Left ventricle myocardium inferior (tissue), 1 donor: ENCODE measurements at places on chromosomes 7 and 10.
A peak's percentile ranks its signal among the peaks of the same experiment; 100 is the strongest.

DNA sequence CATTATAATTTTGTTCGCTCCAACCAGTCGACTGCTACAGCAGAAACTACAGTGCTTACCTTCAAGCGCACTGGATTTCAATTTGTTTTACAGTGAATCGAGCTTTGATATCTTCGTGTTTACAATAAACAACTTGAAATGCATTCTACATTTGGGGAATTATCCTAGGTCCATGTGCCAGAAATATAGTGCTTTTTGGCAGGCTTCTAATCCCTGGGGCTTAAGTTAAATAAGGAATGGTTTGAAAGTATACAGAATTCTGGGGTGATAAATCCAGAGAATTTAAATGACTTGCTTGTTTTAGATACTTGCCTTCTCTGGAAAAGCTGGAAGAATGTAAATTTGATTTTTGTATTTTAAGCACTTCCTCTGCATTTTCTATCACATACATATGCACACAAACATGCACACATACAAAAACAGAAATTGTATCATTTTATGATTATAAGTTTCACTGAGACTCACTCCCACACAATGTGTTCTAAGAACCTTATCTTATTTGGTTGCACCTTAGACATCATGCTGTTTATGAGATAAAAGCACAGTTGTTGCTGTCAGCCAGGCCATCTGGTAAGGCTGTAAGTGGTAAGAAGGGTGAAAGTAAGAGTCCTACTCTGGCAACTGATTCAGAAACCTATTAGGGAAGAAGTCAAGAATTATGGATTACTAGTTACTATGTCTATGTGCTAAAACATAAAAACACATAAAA, 347.2 kb upstream of the KCND2 start:
- no peak for DNase-seq

- DNase-seq: no peak
Observed at GRCh38 chr10:132364594-132364970, 32.4 kb upstream of the PWWP2B start.

DNA sequence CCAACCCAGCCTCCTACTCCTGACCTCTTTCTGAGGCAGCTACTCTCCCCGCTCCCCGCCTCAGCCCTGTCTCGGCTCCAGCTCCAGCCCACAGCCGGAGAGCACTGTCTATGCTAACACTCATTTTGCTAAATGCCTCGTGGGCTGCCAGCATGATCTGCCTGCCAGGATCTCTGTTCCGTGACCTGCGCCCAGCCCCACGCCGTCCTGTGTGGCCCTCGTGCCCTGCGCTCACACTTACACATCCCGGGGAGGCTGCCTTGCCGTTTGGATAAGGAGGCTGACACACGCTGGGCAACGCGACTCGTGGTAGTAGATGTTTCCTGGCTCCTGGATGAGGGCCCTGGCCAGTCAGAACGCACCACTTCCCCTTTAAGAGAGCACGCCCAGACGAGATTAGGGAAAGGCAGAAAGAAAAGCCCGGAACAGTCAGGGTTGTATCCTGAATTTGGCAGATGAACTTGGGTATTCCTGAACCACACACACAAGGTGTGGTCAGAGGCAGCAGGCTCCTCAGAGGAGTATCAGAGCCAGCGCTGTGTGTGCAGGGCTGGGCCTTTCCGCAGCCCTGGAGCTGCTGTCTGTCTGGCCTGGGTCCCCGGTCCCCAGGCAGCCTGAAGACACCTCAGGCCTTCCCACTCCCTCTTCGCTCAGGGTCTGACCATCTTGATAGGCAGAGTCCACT, 97.7 kb upstream of the EFCAB10 start:
- peak; percentile 74 for DNase-seq

DNA sequence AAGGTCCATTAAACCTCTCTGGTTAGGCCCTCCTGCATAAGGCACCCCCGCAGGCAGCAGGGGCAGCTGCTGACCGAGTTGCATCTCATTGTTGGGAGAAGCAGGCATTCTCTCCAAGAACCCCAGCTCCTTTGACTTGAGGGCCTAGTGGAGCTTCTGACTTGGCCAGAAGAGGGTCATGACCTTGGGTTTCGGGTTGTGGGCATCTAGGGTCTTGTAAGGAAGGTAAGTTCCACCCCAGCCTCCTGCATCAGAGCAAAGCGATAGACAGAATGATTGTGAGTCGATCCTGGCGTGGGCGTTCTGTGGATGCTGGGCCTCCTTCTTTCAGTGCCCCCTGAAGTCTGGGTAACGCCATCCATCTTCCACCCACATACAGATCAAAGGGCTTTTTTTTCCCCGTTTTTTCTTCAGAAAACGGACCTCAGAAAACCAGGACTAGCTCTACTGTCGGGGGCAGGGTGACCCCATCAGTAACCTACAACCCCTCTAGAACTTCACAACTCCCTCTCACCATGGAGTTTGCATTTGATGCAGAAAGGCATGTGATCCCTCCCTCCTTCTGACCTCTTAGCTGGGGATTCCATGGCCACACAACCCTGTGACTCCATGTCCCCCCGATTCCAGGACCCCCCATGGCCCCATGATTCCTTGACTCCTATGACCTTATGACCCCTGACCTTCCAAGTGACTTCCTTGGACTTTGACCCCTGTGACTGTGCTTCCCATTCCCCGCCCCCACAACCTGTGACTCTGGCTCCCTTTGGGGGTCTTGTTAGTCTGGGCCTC, 3.0 kb downstream of the SEMA4G start:
- no peak for DNase-seq
